ENCODE measurements at places on chromosomes 12 and 14. TPM values are rescaled to one million over a fixed set of nuclear protein-coding genes. Genes with fewer than 3 reads are reported as not detected.

DNA sequence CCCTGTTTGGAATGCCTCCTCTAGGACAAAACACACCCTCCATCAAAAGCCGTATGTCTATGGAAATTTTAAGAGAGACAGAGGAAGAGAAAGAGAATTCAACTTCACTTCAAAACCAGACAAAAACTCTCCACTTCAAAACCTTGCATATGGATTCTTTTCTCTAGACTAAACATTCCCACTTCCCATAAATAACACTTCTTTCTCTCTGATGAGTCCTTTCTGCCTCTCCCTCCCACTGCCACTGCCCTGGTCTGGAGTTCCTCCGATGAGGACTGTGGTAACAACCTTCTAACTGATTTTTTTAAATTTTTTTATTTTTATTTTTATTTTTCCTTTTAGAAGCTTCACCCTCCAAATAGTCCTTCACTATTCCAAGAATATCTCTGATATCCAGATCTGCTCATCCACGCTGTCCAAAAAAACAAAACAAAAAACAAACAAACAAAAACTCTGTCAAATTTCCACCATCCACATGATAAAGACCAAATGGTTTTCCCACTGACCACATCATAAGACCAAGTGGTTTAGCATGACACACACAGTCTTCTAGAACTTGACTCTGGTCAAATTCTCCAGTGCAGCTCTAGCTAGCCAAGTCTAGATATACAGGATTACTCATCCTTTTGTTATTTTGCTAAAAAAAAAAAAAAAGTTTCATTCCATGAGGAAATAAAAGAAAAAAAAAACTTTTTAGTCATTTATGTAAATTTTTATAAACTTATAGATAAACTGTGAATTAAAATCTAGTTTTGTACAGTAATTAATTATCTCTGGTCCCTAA lies 256.0 kb downstream of the PPFIA2 start:
- H3K4me1 ChIP-seq = no peaks in the 10 kb centered on the region
- H3K4me3 ChIP-seq = no peak overlapping the region
- H3K27ac ChIP-seq = no peak overlapping the region
- H3K36me3 ChIP-seq = no peaks in the 10 kb centered on the region
- no peaks in the 10 kb centered on the region for H3K27me3 ChIP-seq

GRCh38 chr14:33370426-33370825 lies 431.7 kb downstream of the NPAS3 start:
- H3K27me3 ChIP-seq = no peaks in the 10 kb centered on the region
- peaks cover 19% of the 10 kb centered on the region for H3K4me1 ChIP-seq
- H3K27ac ChIP-seq = no peak overlapping the region
- DNase-seq = no peak

- H3K4me1 ChIP-seq = peaks cover 30% of the 10 kb centered on the region
- H3K4me3 ChIP-seq = peak overlapping the region; percentile 91
- DNase-seq = peak; percentile 81
- H3K27me3 ChIP-seq = peaks cover 41% of the 10 kb centered on the region
These were observed 3.1 kb downstream of the LRFN5 start for GRCh38 chr14:41609704-41610183.

- H3K4me1 ChIP-seq = no peaks in the 10 kb centered on the region
- no peak for DNase-seq
- no peak overlapping the region for H3K27ac ChIP-seq
- no peak overlapping the region for H3K4me3 ChIP-seq
These were observed 108.9 kb downstream of the DERA start for GRCh38 chr12:16020031-16020430.

GRCh38 chr14:101031186-101031585 lies 127.7 kb upstream of the RTL1 start:
- H3K4me3 ChIP-seq = no peak overlapping the region
- DNase-seq = no peak
- H3K4me1 ChIP-seq = no peaks in the 10 kb centered on the region
- H3K36me3 ChIP-seq = peaks cover 45% of the 10 kb centered on the region

- H3K27me3 ChIP-seq = no peaks in the 10 kb centered on the region
- DNase-seq = no peak
- H3K27ac ChIP-seq = no peak overlapping the region
- no peak overlapping the region for H3K4me3 ChIP-seq
- H3K36me3 ChIP-seq = peaks cover 18% of the 10 kb centered on the region
These were observed 8.6 kb downstream of the PMEL start for GRCh38 chr12:55957106-55957859.

DNA sequence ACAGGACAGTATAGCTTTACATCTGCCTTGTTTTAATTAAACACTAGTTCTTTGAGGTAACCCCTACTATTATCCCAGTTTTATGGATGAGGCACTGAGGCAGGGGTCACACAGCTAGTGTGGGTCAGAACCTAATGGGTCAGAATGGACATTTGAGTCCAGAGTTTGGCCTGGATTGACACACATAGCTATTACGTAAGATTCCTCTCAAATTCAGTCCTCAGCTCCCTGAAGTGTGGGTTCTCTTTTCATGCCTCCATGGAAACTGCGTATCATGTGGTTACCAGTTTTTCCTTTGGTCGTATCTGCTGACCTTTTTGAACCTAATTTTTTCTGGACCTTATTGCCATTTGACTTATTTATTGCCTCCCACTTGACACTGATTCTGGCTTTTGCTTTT lies 40.4 kb downstream of the PSEN1 start:
- no peak overlapping the region for H3K4me3 ChIP-seq
- H3K4me1 ChIP-seq = peaks cover 18% of the 10 kb centered on the region

DNA sequence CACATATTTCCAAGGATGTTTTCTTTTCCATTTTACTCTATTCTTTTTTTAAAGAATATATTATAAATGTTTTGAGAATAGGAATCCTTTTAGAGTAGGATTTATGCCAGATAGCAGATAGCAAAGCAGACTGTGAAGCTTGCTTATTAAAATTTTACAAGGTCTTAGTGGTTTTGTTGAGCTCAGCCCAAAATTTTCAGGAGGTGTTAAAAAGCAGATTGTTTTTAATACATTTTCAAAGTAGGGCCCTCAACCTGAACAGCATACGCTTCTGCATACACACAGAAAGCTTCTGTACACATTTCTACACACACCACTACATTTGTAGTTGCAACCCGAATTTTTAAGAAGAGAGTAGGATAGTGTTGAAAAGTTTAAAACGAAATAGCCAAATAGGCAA lies 151.0 kb downstream of the EPS8 start:
- H3K27ac ChIP-seq = no peak overlapping the region
- peaks cover 10% of the 10 kb centered on the region for H3K4me1 ChIP-seq
- H3K27me3 ChIP-seq = no peaks in the 10 kb centered on the region
- no peaks in the 10 kb centered on the region for H3K36me3 ChIP-seq
- H3K4me3 ChIP-seq = no peak overlapping the region
- no peak for DNase-seq

DNA sequence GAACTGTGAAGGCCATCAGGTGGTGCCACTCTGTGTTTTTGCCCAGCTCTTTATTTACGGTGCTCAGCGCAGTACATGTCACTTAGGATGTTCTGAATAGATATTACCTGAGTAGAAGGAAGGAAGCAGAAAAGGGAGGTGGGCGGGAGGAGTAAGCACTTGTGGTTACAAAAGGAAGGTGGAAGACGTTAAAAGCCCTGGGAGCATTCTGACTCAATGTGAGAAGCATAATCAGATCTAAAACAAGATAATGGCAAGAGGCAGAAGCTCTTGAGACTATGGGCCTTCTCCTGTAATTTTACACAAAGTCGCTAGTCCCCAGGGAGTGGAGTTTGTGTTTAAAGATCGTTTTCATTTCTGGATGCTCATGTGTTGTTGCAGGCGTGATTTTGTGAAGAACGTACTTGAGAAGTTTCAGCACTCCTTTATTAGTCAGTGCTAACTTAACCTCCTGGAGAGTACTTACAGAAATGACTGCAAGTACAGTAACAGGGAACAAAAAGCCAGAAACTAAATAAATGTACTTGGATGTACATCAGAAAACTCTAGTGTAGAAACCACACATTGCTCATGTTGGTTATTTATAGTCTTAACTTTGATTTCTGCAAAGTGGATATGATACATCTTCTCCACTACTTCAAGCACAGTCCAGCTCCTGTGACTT lies 1523.5 kb downstream of the AACS start:
- peaks cover 6% of the 10 kb centered on the region for H3K27me3 ChIP-seq
- DNase-seq = no peak

DNA sequence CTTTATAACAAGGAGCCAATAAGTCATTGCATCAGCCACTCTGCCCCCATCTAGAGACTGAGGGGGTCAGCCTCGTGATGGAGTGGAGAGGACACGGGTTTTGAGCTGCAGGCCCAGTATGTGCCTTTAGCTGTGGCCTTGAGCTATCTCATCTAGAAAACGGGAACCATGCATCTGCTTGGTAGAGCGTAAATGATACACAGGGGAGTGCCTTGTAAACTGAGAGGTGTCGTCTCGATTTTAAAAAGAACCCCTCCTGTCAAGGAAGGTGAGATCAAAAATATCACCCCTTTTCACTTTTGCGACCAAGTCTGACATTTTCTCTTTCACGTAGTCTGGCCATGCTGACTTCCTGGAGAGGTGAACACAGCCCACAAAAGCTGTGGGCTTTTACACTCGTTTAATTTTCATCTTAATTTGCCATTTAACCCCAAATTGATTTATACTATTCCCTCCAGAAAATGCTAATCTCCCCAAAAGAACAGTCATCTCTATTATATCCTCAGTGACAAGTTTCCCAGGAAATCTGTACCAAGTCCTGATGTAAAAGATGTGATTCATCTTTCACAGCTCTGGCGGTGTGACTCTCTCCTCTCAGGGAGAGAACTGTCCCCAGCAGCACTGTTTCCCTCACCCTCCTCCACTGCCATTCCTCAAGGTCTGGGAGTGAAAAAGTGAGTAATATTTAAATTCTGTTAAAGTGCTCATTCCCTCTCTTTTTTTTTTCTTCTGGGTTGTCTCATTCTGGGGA lies 30.6 kb downstream of the VCPKMT start:
- no peak for DNase-seq
- no peaks in the 10 kb centered on the region for H3K27me3 ChIP-seq
- H3K36me3 ChIP-seq = no peaks in the 10 kb centered on the region
- no peak overlapping the region for H3K4me3 ChIP-seq
- H3K27ac ChIP-seq = no peak overlapping the region

GRCh38 chr12:105736498-105736897 lies 402.3 kb downstream of the NUAK1 start:
- no peak overlapping the region for H3K4me3 ChIP-seq
- no peak overlapping the region for H3K27ac ChIP-seq
- H3K27me3 ChIP-seq = peaks cover 15% of the 10 kb centered on the region
- no peaks in the 10 kb centered on the region for H3K36me3 ChIP-seq
- H3K4me1 ChIP-seq = peaks cover 29% of the 10 kb centered on the region

DNA sequence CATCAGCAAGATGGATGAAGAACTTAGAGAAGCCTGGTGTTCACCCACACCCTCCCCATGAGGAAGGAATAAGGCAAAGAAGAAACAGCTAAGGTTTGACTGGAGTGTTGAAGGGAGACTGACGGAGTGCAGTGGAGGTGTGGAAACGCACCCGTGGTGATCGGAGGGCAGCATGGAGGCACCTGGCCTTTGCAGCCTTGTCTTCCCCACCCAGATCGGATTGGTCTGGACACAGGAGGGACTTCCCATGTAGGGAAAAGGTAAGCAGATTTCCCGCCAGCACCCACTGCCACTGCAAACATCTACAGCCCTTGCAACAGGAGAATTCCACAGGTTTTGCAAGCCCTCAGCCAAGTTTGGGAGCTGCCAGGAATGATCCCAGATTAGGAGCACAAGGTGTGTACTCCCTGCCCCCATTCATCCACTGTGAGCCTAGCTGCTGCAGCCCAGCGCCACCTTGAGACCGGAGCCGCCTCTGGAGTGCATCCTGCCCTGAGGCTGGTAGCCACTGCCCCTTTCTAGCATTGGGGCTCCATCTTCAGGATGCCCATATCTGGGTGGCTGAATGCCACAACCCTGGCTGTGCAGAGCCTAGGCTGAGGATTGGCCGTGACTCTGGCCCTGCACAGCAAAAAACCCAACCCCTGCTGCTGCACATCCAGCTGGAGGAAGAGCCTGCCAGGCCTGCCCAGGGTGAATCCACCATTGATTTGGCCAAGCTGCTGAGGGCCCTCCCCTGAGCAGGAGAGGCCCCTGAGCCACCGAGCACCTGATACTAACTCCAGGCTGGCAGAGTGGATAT lies 411.1 kb downstream of the TMEM121 start:
- no peak overlapping the region for H3K27ac ChIP-seq
- DNase-seq = no peak
- H3K27me3 ChIP-seq = peaks cover 20% of the 10 kb centered on the region
- H3K4me3 ChIP-seq = no peak overlapping the region
- peaks cover 84% of the 10 kb centered on the region for H3K36me3 ChIP-seq

DNA sequence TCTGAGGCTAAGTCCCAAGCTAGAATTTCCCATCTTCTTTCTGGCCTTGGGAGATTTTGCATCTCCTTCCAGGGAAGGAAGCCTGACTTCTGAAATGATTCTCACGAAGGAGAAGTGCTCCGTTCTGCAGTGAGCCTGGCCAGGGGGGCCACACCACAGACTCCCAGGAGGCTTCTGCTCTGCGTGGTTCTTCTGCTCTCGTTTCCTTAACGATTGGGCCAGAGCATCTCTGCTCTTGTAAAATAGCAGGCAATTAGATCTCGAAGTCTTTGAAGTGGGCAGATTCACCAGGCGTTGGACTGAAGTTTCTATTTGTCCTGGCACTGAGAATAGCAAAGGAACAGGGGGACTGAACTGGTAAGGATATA lies 6.7 kb upstream of the BATF start:
- H3K4me3 ChIP-seq = no peak overlapping the region
- no peak for DNase-seq
- H3K36me3 ChIP-seq = no peaks in the 10 kb centered on the region
- no peak overlapping the region for H3K27ac ChIP-seq
- H3K4me1 ChIP-seq = peaks cover 7% of the 10 kb centered on the region
- no peaks in the 10 kb centered on the region for H3K27me3 ChIP-seq

DNA sequence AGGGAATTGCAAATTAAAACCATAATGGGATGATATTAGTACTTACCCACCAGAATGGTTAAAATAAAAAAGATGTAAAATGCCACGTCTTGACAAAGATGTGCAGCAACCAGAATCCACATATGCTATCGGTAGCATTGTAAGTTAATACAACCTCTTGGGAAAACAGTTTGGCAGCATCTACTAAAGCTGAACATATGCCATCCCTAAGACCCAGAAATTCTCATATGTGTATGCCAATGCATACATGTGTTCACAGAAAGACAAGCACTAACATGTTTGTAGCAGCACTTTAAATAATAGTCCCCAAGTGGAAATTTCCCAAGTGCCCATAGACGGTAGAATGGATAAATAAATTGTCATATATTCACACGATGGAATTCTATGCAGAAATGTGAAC lies 28.3 kb upstream of the SLC5A8 start:
- DNase-seq = no peak
- H3K4me3 ChIP-seq = no peak overlapping the region
- no peak overlapping the region for H3K27ac ChIP-seq
- H3K4me1 ChIP-seq = no peaks in the 10 kb centered on the region
- H3K36me3 ChIP-seq = no peaks in the 10 kb centered on the region
- no peaks in the 10 kb centered on the region for H3K27me3 ChIP-seq

- H3K27me3 ChIP-seq = no peaks in the 10 kb centered on the region
- H3K4me3 ChIP-seq = no peak overlapping the region
- H3K36me3 ChIP-seq = peaks cover 41% of the 10 kb centered on the region
- DNase-seq = no peak
- no peaks in the 10 kb centered on the region for H3K4me1 ChIP-seq
These were observed 8.5 kb upstream of the SOCS2 start for GRCh38 chr12:93563807-93564538.

- no peak overlapping the region for H3K27ac ChIP-seq
- no peak for DNase-seq
- H3K27me3 ChIP-seq = no peaks in the 10 kb centered on the region
- peaks cover 14% of the 10 kb centered on the region for H3K4me1 ChIP-seq
- H3K36me3 ChIP-seq = no peaks in the 10 kb centered on the region
- H3K4me3 ChIP-seq = no peak overlapping the region
These were observed 59.1 kb downstream of the ISCA2 start for GRCh38 chr14:74552623-74553022.

OTOGL gene
- total RNA-seq = 0.39 TPM

RAB3IP gene
- total RNA-seq = 47.2 TPM

TAS2R9 gene
- total RNA-seq = not detected

RNF212B gene
- 0.46 TPM for total RNA-seq

PPFIA2 gene
- total RNA-seq = 1.1 TPM

PDZRN4 gene
- not detected for total RNA-seq

TRHDE gene
- total RNA-seq = 5.5 TPM

Measured in WTC11 (cell line).